Hindlimb muscle (tissue), 1 donor: ENCODE measurements at places on chromosomes 6 and 20.
A peak's percentile ranks its signal among the peaks of the same experiment; 100 is the strongest.

DNA sequence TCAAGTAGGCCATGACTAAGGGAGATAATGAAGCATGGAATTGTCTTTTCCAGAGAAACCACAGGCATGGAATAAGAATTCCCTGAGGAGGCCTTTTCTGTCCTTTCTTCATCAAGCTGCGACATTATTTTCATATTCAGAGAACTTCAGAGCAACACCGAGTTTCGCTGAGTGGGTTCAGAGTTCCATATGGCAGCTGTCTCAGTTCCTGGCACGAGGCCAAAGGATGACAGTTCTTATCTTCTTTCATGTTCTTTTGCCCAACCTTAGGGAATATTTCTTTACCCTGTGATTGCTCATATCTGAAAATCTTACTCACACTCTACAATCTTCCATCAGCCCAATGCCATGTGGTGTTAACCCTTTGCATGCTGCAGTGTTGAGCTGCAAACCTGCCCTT is 135.3 kb upstream of the BMP2 start:
- DNase-seq: no peak

- DNase-seq: no peak
Measured at GRCh38 chr6:33288141-33288920, 708 bp downstream of the WDR46 start.

GRCh38 chr20:6401893-6402557 is 279.2 kb upstream of the FERMT1 start:
- no peak for DNase-seq

GRCh38 chr6:27778625-27779417 is 133.4 kb downstream of the OR2B2 start:
- no peak for DNase-seq

DNA sequence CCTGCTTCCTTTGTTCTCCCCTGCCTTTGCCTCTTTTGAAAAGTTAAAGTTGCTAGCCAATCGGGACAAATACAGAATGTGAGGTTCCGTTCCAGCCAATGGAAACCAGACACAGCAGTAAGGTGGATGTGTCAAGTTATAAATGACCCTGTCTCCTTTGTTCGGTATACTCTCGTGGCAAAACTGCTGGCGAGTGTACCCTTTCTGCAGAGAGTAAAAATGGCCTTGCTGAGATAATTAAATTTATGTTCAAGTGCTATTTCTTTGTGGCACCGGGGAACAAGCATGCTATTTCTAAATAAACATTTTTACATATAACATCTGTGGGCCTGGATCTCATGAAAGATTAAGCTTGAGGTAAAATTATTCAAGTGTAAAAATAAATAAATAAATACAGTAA is 50.2 kb downstream of the RARS2 start:
- DNase-seq: no peak

- no peak for DNase-seq
Measured at GRCh38 chr20:573414-574296, 30.1 kb upstream of the CSNK2A1 start.

- DNase-seq: peak; percentile 80
Measured at GRCh38 chr6:28589234-28589956, 63.7 kb downstream of the GPX5 start.
